AG04449 (cell line): ENCODE measurements at places on chromosomes 13 and 19.

- DNase-seq: no peak
Observed at GRCh38 chr19:36409841-36410240, 8.6 kb downstream of the ZFP82 start.

DNA sequence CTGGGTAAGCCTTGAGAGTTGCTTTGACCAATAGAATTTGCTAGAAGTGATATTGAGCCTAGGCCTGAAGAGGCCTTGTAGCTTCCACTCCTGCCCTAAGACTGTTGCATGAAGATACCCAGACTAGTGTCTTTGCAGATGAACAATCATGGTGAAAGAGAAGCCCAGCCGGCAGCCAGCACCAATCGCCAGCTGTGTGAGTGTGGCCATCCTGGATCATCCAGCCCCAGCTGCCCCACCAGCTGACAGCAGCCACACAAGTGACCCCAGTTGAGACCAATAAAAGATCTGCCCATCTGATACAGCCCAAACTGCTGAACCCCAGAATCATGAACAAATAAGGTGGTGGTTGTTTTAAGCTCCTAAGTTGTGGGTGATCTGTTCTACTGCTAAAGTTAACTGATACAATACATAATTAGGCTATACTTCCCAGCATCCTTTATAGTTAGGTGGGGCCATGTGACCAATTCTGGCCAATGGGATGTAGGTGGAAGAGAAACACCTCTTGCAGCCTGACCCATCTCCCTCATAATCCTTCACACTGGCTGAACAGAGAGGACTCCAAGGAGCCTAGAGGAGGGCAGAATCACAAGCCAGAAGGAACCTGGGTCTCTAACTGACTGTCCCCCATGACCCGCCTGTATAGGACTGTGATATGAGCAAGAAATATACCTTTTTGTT is 9.4 kb upstream of the ZNF428 start:
- no peak for DNase-seq

- no peak for DNase-seq
Observed at GRCh38 chr13:73894995-73895571, 239.1 kb downstream of the KLF12 start.

DNA sequence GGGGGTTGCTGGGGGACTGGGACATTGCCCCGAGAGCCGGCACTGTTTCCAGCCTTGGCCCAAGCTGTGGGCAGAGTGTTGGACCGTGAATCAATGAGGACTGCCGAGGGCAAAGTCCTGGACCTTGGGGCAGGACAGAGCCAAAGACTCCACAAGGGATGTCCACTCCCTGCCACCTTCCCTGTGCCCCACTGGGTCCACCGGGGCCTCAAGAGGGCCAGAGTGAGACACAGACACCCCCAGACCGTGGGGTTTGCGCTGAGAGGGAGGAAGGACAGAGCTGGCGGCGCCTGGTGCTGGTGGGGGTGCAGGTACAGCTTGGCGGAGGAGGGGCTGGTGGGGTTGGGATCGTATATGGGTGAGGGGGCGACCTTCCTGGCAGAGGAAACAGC is 11.8 kb downstream of the MAST3 start:
- DNase-seq: no peak

- no peak for DNase-seq
Observed at GRCh38 chr19:5489551-5489950, 34.3 kb downstream of the ZNRF4 start.

- DNase-seq: no peak
Observed at GRCh38 chr19:45492627-45493470, 4.0 kb downstream of the RTN2 start.

GRCh38 chr19:40594255-40594654 is 6.9 kb upstream of the LTBP4 start:
- DNase-seq: no peak

- DNase-seq: no peak
Observed at GRCh38 chr19:6055013-6055795, 55.1 kb downstream of the RFX2 start.

GRCh38 chr13:25130944-25131343 is 35.0 kb downstream of the PABPC3 start:
- DNase-seq: no peak

GRCh38 chr19:18778076-18778389 is 13.1 kb downstream of the COMP start:
- DNase-seq: no peak

DNA sequence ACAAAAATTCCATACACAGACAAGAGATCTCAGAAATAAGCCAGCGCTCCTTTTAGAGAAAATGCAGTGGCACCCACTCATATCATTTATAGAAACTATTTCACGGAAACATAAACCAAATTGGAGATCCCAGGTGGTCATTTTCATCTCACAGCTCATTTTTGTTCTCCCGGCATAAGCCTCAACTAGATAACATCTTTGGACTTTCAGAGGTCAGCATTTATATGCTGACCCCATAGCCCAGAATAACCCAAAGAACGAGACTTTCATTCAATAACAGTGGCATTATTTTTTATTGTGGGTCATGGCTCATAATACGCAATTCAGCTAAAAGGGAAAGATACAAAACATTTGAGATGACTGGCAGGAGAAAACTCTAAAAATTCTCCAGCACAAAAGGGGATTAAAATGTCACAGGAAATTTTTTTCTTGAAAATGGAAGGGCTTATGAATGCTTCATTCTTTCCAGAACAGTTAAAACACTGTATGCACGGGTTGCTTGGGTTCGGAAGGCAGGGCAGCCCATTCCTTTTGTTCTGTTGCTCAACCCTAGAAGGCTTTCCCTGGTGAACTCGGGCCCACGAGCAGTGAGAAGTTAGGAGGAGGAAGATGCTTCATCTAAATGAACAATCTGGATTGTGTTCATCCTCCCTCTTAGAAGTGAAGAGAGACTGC is 24.0 kb downstream of the STARD13 start:
- no peak for DNase-seq

DNA sequence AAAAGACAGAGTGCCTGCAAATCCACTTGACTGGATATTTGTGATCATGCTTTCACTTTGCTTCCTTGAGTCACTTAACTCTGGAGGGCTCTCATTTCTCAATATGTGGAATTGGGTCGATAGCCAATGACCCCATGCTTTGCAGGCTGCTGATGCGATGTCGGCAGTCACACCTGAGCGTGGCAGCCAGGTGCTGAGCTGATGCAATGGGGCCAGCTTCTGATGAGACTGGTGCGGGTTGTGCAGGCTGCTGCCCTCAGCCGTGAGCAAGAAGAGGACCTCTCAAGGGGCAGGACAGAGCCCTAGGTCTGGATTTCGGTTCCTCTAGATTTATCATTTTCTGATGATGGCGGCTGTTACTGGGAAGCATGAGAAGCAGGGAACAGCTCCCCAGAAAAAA is 334.1 kb downstream of the TEX29 start:
- no peak for DNase-seq

- no peak for DNase-seq
Observed at GRCh38 chr13:49113526-49114286, 106.4 kb upstream of the MLNR start.

DNA sequence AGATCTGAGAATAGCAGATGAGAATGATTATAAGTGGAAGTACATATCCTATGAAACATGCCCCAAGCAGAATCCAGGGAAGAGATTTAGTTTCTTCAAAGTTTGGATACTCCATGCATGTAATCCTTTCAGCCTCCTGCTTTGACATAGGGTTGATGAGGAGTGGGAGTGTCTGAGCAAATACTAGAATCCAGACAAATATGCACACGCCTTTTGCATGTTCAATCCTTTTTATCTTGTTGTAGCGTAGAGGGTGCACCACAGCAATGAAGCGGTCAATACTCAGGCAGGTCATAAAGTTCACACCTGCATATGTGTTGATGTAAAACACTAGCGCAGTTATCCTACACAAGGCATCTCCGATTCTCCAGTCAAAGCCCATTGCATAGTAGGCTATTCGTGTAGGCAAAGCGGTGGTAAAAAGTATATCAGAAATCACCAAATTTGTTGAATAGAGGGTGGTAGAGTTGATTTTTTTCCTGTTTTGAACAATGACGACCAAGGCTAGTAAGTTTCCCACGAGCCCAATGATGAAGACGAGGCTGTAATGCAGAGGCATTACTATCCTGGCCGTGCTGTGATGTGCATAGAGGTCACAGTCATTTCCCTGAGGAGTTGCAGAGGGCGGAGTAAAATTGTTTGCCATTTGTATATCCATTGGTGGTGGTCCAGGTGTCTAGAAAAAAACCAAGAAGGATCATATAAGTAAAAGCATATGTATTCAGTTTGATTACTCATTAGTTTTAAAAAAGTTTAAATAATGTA is 11.5 kb downstream of the GPR183 start:
- DNase-seq: no peak

- DNase-seq: no peak
Observed at GRCh38 chr19:48292798-48293197, 22.9 kb downstream of the ZNF114 start.

DNA sequence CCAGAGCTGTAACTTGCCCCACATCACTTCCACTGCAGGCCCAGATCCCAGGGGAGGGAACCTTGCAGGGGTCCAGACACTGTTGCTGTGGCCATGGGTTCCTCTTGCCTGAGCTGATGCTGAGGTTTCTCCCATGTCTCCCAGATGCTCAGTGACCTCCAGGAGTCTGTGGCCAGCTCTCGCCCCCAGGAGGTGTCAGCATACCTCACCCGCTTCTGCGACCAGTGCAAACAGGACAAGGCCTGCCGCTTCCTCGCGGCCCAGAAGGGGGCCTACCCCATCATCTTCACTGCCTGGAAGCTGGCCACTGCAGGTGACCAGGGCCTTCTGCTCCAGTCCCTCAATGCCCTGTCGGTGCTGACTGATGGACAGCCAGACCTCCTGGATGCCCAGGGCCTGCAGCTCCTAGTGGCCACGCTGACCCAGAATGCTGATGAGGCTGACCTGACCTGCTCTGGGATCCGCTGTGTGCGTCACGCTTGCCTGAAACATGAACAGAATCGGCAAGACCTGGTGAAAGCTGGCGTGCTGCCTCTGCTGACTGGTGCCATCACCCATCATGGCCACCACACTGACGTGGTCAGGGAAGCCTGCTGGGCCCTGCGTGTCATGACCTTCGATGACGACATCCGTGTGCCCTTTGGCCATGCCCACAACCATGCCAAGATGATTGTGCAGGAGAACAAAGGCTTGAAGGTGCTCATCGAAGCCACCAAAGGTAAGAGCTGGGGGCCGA is 12.1 kb upstream of the SLC25A42 start:
- no peak for DNase-seq

DNA sequence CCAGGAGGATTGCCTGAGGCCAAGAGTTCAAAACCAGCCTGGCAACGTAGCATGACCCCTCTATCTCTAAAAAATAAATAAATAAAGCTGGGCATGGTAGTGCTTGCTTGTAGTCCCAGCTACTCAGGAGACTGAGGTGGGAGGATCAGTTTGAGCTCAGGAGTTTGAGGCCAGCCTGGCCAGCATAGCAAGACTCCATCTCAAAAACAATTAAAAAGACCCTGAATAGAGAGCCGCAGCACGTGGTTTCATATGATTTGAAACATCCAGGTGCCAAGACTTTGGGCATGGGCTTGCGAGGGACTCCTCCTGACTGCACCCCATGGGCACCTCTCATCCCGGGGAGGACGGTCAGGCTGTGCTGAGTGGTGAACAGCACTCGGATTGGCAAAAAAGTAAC is 63.9 kb downstream of the ZIC5 start:
- no peak for DNase-seq

- no peak for DNase-seq
Observed at GRCh38 chr13:52366291-52366690, 39.7 kb downstream of the THSD1 start.

GRCh38 chr13:40776232-40776631 is 5.2 kb upstream of the MRPS31 start:
- DNase-seq: no peak

GRCh38 chr19:49869009-49869483 is 1.7 kb upstream of the PNKP start:
- no peak for DNase-seq

DNA sequence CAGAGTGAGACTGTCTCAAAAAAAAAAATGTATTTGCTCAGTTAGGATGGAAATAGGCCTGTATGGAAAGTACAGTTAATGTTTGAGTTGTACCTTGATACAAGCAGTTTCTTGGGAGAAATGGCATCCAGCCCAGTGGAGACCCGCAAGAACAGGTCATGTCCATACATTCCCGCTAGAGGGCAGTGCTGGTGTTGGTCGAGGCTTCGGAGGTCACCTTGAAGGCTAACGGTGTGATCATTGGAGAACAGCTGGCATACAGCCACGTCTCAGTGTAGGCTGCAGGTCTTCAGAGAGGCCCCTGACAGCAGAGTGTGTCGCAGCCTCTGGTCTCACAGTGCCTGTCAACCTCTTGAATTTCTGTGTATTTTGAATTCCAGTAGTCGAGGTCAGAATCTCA is 7.5 kb downstream of the ZNF610 start:
- DNase-seq: no peak

DNA sequence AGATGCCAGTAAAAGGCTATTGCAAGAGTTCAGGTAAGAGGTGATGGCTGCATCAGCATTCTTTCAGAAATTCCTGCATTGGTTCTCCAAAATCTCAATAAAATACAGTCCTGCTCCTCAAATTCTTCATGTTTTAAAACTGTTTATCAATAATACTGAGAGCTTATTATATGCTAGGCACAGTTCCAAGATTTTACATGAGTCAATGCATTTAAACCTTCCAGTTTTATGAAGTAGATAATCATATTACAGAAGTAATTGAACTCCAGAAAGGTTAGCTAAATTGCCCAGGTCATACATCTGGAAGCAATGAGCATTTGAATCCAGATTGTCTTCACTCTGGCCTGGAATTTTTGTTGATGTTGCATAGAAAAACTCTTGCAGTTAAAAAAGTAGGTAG is 282.9 kb upstream of the SLITRK6 start:
- DNase-seq: no peak

DNA sequence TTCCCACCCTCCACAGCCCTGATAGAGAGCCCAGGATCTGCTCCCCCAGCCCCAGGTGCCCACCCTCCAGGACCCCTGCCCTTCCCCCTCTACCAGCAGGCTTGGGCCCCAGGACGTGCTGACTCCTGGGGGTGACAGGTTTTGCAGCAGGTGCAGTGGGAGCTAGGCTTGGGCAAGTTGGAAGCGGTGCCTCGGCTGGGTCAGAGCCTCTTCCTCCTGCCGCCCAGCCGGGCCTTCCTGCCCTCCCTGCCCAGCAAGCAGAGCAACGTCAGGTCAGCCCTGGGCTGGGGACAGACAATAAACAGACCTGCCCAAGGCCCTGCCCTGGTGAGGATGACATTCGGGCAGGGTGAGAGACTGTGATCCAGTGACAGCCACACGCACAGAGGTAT is 9.2 kb upstream of the NCCRP1 start:
- DNase-seq: no peak

DNA sequence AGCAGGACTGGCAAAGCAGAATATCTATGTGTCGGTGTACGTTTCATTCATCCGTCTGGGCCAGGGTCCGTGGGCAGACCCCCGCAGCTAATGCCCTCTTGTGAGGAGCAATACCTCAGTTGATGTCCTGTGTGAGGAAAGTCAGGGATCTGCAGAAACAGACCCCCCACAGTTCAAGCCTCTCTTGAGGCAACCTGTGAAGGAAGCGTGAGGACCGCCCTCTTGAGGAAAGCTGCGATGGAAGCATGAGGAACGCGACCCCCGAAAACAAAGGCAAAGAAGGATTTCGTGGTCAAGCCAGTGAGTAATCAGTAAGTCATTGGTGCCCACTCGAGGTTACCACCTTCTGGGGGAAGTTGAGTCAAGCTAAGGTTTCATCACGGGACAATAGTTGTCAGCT is 20.9 kb upstream of the ZNF83 start:
- DNase-seq: no peak

GRCh38 chr13:109807345-109807744 is 21.0 kb upstream of the IRS2 start:
- DNase-seq: no peak

- DNase-seq: no peak
Observed at GRCh38 chr13:113448885-113449692, 4.2 kb downstream of the ADPRHL1 start.

GRCh38 chr13:76339649-76340048 is 546.6 kb downstream of the KCTD12 start:
- DNase-seq: no peak

GRCh38 chr13:113658836-113659235 is 838 bp upstream of the ATP4B start:
- no peak for DNase-seq
